ENCODE measurements at places on chromosomes 3 and 15. TPM values are rescaled to one million over a fixed set of nuclear protein-coding genes. Genes with fewer than 3 reads are reported as not detected.

DNA sequence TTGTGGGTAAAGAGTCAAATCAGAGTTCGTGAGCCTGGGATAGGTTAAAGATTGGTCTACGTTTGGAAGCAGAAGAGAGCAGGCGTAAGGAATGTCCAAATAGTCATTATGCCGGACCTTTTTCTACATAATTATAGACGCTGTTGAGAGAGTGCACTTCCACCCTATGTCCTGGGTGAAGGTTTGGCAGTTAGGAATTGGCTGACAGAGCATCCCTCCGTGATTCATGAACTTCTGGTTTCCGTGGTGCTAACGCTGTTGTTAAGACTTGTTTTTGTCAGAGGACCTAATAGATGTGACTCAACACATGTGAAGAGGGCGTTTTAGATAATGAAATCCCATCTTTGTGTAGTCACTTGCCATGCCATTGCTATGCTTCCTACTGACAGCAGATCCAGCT lies 1.1 kb downstream of the EAF1 start:
- DNase-seq, result no peak

DNA sequence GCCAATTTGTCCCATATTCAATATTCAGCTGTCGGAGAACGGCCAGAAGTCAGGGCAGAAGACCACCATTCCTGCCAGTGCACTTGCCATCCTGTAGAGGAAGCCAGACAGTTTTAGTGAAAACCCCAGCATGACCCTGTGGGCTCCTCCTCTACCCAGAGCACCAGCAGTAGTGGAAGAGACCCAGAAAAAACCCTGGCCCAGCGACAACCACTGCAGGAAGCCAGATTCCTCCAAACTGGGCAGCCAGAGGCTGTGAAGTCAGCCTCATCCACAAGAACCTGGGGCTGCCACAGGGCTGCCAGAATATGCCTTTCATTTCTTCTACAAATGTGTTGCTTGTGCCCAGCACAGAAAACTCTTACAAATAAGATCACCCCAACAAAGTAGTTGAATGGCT lies 67.3 kb downstream of the HMCES start:
- DNase-seq, result no peak

GRCh38 chr15:76501726-76502125 lies 165.2 kb downstream of the ISL2 start:
- DNase-seq, result no peak

DNA sequence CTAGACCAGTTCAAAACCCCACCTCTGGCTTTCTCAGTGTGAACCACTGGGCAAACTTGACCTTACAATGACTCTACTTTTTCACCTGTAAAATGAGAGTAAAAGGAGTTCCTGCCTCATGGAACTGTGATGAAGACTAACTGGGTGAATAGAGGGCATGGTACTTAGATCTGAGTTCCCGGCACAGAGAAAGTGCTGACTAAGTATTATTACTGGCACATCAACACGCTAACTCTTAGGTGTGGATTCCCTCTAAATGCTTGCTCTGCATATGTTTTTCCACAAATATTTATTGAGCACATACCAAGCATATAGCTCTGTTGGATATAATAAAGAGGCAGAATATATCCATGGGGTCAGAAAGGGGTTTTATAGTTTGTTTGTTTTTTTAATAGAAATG lies 437.8 kb downstream of the MAGI1 start:
- DNase-seq, result no peak

- no peak for DNase-seq
Measured at GRCh38 chr15:101264911-101265641, 12.2 kb downstream of the SELENOS start.

DNA sequence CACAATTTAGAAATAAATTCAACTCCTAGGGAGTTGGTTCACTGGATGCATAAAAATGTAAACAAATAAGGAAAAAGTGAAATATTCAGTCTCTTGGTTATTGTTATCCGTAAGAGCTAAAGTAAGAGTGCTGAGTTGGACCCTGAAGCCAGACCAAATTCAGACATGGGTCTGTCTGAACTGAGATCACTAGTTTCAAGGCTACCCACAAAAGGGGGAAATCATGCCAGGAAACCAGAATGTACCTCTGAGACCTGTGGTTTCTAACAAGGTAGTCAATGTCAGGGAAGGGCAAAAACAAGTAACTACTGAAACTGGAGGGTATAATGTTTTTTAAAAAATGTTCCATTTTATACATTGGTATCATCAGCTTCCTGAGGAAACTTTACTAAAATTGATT lies 35.2 kb upstream of the GOLGA6L2 start:
- no peak for DNase-seq

DNA sequence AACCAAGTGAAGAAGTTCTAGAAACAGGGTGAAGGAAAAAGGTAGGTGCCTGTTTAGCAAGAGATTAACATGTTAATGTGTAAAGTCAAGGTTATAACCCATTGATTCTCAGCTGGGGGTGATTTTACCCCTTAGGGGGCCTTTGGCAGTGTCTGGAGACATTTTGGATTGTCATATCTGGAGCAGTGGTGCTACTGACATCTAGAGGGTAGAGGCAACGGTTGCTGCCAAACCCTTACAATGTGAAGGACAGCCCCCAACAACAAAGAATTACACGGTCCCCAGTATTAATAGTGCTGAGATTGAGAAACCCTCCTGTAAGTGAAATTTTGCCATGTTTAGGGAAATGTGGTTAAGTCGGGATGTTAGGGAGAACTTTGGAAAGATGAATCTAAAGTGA lies 74.7 kb downstream of the CRYBG3 start:
- DNase-seq, result no peak

GRCh38 chr3:158773845-158774830 lies 27.7 kb upstream of the MFSD1 start:
- DNase-seq, result no peak

- no peak for DNase-seq
Measured at GRCh38 chr3:28118087-28118486, 123.3 kb upstream of the CMC1 start.

DNA sequence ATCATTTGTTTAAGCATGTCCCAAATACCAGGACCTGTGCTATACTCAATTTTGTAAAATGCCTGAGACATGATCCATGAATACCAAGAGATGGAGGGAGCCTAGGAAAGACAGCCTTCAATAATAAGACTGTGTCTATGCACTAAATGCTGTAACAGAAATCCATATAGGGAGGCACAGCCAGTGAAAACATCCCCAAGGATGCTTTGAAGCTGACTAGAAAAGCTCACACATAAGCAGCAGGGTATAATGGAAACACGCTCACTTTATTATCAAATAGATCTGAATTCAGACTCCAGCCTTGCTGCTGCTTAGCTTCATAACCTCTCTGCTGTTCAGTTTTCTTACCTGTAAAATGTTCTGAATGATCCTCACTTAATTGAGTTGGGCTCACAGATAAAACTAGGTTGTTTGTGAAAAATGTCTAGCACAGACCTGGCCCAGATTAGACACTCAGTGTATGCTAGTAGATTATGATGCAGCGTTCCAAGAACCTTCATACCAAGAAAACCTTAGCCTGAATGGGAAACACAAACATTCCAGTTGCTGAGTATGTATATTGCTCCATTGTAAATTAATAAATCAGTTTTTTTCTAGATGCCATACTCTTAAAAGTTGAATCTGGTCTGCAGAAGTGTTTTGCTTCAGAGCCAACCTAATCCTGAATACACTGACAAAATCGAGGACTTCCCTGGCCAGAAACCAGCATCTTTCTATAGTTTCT lies 3.8 kb upstream of the LARP6 start:
- DNase-seq, result no peak

DNA sequence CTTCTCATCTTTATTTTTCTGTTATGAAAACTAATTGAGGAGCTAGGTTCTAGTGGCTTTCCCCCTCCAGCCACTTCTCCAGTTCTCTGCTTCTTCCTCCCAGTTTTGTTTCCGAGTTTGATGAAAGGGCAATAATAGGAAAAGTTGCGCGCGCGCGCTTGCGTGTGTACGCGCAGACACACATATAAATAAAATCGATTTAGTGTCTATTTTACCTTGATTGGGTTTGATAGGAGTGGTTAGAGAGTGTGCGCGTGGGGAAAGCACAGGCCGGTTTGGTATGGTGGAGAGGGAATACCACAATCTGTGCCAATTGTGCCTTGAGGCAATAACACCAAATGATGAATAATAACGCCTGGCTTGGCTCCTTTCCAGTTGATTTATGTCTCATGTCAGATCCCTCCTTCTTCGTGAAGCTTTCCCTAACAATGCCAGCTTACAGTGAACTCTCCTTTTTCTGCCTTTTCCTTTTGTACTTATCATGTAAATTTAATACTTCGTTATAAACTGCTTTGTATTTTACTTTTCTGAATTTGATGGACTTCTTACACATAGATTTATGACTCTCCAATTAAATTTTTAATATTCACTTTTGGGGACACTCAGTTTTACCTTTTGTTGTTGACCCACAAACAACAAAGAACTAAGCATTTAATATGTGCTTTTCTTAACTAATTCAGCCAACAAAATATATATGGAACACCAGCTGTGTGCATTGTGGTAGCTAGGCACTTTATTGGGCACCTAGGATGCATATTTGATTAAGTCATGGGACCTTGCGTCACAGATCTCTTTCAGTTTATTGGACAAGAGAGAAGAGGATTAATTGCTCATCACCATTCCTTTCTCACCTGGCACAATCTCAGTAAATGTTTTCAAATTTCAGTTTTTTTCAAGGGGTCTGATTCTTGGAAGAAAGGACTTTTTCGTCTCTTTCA lies 1.7 kb downstream of the TIPARP start:
- peak; percentile 76 for DNase-seq

DNA sequence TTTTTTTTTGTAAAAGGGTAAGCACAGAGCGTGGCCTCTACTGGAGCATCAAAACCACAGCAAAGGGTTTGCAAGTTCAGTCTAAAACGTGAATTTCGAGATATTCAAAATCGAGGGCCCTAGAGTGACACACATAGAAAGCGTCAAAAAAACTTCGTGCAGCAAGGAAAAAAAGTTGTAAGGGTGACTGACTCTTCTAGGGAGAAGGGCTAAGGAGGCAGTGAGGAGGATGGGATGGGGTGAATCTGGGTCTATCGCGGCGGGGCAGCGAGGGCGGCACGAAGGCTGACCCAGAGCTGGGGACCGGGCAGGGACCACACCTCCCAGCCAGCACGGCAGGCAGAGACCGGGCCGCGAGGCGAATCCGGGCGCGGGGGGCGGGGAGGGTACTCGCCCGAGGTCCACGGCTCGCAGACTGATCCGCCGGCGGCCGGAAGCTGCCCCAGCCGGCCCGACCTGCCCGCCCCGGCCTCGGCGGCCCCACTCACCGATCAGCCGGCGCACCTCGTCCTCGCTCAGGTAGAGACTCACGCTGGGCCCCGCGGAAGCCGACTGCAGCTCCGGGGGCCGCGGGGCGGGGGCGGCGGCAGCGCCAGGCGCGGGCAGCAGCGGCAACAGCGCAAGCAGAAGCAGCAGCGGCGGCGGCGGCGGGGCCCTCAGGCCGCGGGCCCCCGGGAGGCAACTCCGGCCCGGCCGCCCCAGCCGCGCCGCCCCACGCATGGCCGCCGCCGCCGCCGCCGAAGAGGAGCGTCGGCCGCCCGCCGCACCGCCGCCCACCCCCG lies 533 bp downstream of the RYK start:
- peak; percentile 56 for DNase-seq

DNA sequence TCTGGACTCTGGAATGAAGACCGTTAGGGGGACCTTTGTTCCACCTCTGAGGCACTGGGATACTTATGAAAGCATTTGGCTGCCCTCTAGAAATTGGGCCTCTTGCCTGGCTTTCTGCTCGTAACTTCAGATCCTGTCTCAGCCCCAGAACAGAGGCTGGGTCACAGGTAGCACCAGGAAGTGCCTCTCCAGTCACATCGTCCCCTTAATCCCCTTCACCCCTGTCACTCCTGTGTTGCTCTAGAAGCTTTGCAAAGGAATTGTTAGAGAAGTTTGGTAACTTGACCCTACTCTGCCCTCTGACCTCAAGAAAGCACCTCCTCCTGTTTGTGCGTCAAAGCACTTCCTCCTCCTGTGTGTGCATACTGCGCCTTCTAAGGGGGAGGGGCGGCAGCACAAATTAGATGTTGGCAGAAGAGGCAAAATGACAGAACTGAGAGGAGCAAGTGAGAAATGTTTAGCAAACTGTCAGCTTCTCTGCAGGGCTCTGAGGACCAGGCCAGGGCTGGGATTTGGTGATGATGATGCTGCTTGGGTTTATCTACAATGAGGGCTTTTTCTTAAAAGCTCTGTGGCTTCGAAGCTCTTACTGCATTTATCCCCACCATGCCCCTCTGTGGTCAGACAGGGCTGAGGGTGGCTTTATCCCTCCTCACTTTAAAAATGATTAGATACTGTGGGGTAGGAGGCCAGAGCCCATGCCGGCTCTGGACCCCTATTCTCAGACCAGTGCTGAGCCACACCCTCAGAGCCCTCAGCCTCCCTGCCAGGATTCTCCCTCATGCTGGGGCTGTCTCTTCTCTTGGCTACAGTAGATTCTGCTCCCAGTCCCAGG lies 76.2 kb downstream of the LARS2 start:
- no peak for DNase-seq

DNA sequence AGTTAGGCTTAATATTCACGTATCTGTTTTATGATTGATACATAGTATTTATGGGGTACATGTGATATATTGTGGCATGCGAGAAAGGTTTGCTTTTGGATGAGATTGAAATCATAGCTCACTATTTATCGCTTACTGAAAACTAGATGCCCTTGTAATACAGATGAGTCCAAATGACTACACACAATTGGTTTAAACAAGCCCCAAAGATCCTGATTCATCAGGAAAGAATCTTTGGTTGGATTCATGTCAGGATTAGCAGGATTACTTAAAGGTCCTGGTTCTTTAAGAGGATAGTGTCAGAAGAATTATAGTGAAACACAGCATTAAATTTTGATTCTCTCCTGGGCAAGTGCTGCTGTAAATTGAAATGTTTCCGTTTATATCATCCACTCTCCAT lies 18.6 kb upstream of the AADAC start:
- DNase-seq, result no peak

DNA sequence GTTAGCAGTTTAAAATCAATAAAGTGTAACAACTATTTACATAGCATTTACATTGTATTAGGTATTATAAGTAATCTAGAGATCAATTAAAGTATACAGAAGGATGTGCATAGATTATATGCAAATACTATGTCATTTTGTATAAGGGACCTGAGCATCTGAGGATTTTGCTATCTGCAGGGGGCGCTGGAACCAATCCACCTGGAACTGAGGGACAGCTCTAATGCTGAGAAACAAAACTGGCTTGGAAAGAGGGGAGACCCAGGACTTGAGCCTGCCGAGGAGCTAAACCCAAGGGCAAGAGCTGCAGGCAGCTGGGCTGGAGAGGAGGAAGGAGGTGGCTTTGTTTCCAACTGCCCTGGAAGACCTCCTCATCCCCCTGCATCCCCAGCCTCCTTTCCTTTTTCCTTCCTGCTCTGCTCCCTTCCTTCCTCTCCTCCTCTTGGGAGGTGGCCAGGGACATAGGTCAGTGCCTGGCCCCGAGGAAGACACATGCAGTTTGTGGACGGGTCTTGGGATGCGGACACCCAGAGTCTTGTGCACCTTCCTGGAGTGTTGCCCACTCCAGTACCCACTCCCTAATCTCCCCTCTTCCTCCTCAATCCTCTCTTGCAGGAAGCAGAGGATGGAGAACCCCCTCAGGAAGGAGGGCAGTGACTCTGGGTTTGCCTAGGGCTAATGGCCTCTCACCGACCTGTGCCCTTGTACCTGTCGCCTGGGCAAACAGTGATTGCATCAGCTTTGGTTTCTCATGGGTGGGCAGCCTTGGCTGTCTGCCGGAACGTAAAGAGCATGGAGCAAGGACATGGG lies 825 bp upstream of the RTP3 start:
- DNase-seq, result no peak

GRCh38 chr3:122938783-122939425 lies 88.7 kb downstream of the SEMA5B start:
- no peak for DNase-seq

ZPLD1 gene
- 0.10 TPM for total RNA-seq

CELF6 gene
- 3.4 TPM for total RNA-seq

NTRK3 gene
- 11.8 TPM for total RNA-seq

PPARG gene
- total RNA-seq, result 214 TPM

NDUFB4 gene
- total RNA-seq, result 120 TPM

EDEM1 gene
- total RNA-seq, result 57.3 TPM

GPR62 gene
- total RNA-seq, result 0.57 TPM

Data from ureter (tissue), 1 donor.